Germinal center (tissue), 1 donor: ENCODE measurements at places on chromosomes 3 and 15.
A peak's percentile ranks its signal among the peaks of the same experiment; 100 is the strongest.

GRCh38 chr15:79163395-79163794, 72.8 kb upstream of the RASGRF1 start:
- DNase-seq: no peak

DNA sequence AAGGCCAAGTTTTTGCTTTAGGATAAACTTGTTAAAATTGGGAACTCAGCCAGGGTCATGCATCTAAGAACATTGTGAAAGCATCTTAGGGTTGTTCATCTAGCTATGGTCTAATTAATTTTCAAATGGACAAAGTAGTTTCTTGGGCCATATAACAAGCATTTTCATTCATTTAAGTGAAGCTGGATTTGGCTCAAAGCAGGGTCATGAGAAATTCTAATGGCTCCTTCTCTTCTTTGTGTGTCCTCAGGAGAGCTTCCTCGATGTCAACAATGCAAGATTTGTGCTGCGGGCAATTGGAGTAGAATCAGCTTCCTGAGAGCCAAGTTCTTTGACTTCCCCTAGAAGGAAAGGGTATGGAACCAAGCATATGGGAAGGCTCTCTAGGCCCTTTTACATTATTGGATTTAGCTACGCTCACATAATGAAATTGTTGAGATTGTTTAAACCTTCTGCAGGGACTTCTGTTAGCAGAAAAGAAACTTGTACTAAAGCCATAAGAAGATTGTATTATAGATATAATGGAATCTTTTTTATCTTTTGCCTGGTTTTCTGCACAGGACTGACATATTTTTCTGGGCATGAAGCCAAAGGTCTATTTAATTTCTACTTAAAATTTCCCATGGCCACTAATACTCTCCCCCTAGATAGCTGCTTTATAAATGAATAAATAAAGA, 1.8 kb upstream of the SAMMSON start:
- no peak for DNase-seq

- DNase-seq: no peak
Observed at GRCh38 chr3:81550415-81550814, 211.0 kb downstream of the GBE1 start.

- no peak for DNase-seq
Observed at GRCh38 chr15:96428742-96429141, 98.2 kb downstream of the NR2F2 start.

DNA sequence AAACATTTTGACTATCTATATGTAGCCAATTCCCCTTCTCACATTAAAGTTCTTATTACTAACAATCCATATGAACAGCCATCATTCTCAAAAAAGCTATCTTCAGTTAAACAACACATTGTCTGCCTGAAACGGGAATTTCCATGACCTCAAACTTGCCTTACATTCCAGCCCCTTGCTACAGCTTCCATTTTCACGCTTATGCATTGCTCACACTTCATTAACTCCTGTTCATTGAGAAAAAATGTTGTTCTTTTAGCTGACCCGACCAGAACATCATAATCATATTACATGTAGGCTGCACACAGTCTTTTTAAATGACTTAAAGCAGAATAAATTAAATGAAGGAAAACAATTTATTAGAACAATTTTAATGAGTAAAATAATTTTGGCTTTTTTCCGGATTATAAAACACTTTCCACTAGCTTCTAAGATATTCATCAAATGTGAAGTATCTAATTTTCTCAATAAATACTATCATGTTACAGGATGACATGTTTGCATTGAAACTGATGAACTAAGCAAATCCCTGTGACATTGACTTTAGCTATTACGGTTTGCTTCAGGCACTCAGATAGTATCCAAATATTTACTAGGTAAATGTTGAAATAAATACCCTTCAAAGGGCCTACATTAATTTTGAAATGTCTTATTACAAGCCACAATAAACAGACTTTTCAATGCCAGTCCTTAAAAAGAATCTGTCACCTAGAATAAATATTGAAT, 49.9 kb downstream of the P3H2 start:
- no peak for DNase-seq

- peak; percentile 28 for DNase-seq
Observed at GRCh38 chr3:112303764-112304325, 9.8 kb upstream of the SLC9C1 start.

DNA sequence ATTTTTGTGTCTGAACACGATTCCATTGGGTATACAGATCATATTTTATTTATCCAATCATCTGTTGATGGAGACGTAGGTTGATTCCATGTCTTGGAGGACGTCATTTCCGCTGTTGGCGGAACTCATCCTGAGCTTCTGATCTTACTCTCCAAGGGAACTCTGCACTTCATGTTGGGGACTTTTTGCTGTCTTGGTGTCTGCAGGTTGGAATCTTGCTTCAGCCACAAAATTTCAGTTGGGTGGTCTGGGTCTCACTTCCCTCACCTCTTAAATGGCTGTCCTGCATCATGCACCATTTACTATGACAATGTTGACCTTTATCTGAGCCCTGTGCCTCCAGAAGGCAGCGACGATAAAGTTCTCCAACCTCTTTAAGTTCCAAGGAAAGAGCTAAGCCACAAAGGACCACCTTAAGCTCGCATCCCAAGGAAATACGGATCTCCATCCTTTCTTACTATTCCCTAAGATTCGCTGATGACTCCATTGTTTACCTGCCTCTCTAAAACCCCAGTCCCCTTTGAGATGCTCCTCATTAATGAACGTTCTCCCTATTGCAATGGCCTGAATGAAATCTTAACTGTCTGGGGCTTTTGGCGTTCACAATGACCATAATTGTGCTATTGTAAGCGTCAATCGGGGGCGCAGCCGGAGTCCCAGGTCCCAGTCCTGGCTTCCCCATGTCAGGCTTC, 23.1 kb upstream of the RNU6-1 start:
- peak; percentile 26 for DNase-seq

DNA sequence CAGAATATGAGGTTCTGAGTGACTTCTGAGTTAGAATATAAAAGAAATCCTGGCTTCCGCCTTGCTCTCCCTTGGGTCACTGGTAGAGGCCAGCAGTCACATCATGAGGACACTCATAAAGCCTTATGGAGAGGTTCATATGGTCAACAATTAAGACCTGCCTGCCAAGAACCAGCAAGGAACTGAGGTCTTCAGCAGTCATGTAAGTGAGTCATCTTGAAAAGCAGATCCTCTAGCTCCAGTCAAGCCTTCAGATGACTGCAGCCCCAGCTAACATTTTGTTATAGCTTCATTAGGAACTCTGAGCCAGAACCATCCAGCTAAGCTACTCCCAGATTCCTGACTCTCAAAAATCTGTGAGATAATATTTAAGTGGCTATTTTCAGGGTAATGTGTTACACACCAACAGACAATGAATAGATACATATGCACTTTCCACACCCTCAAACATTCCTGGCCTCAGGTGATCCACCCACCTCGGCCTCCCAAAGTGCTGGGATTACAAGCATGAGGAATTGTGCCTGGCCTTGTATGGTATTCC, 447.2 kb downstream of the SHQ1 start:
- no peak for DNase-seq

DNA sequence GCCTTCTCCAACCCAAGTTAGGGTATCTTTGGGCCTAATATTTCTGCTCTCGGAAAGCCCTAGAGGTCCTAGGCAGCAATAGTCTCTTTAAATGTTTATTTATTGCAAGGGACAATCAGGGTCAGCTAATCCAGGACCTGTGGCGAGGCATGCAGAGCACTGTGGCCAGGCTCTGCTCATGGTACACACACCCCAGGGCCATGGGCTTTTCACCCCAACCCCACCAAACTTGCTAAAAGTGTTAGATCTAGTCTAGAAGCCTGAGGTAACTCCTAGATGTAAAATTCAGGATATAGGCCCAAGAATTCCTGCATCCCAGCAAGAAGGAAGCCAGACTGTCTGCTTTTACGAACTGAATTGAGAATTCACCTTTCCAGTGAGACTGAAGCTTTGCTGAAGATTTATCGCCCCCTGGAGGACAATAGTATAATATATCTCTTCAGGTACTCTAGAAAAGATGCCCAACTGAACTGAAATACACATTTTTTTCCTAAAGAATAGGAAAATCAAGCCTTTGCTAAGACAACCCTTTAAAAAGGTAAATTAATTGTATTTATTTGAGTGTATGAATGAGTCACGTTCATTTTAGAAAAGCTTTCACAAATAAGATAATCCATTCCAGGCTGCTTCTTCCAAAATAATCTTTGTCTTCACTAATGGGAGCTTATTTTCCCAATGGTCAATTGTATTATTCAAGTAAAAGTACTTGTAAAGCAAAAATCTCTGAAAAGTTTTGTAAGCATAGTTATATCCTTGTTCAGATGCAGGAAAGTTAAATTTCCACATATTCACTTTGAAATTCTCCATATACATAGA, 89.8 kb downstream of the LRRC3B start:
- DNase-seq: peak; percentile 7

- DNase-seq: no peak
Observed at GRCh38 chr3:111675846-111676210, 80.7 kb upstream of the ZBED2 start.

GRCh38 chr15:31051496-31052080, 49.9 kb downstream of the TRPM1 start:
- DNase-seq: no peak

- peak; percentile 47 for DNase-seq
Observed at GRCh38 chr3:18758047-18758704, 333.0 kb upstream of the SATB1 start.

- no peak for DNase-seq
Observed at GRCh38 chr15:76982356-76982755, 12.6 kb upstream of the PSTPIP1 start.

GRCh38 chr3:181955566-181955965, 243.8 kb downstream of the SOX2 start:
- no peak for DNase-seq

- no peak for DNase-seq
Observed at GRCh38 chr3:126202276-126202675, 21.9 kb upstream of the ALDH1L1 start.

DNA sequence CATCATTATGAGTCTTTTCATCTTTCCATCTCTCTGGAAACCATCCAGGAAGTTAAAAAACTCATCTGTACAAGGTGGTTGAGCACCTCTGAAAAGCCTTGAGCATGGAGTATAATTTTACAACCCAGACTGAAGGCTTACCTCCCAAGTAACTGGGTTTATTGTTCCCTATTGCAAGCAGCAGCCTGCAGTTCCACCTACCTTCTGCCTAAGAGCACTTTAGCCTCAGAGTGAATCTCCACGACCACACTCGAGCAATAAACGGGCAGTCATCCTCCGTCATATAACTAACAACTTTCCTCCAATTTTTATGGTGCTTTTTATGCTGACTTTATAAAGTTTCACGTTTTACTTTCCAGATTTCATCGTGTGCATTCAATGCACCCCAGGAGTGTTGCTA, 32.8 kb downstream of the OSBPL10 start:
- DNase-seq: no peak

DNA sequence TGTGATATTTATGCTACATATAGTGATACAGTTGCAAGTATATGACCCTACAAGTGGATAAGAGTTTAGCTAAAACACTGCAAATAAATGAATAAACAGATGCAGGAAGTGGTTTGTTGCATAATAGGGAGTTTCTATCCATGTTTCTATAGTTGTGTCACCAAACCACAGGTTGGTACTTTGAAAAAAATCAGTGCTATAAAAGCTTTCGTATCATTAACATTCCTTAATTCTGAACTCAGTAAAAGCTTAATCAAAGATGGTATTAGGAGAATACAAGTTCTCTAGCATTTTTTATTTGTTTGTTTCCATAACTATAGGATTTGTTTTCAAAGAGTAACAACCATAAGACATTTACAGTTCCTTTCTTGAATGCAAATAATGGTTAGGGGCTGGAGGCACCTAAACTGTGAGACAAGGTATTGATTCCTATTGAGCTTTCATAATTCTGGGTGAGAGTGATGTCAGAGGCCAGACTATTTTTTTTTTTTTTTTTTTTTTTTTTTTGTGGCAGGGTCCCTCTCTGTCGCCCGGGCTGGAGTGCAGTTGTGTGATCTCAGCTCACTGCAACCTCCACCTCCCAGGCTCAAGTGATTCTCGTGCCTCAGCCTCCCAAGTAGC, 29.6 kb downstream of the CPOX start:
- DNase-seq: no peak

DNA sequence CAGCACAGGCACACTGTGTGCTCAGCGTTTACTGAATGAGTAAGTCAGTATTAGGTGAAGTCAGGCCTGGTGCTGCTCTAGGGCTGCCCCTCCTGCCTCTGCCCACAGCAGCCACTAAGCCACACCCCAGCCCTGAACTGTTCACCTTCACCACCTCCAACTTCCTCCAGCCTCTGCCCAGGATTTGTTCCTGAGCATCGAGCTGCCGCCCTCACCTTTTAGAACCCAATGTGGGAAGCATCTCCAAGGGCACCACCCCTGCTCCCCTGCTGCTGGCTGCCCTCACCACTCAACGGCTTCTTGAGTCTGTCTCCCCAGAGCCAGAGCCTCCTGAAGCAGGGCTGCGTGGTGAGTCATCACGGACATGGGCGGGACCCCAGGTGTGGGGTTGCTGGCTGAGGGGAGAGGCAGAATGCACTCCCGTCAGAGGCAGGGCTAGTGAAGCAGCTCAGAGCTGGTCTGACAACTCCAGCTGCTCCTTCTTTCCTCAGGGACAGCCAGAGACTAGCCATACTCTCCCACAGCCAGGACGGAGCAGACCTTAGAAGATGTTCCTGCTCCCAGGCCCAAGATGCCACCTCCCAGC, 5.8 kb downstream of the HYAL2 start:
- DNase-seq: no peak

GRCh38 chr3:54596087-54596486, 331.8 kb downstream of the LRTM1 start:
- DNase-seq: no peak

DNA sequence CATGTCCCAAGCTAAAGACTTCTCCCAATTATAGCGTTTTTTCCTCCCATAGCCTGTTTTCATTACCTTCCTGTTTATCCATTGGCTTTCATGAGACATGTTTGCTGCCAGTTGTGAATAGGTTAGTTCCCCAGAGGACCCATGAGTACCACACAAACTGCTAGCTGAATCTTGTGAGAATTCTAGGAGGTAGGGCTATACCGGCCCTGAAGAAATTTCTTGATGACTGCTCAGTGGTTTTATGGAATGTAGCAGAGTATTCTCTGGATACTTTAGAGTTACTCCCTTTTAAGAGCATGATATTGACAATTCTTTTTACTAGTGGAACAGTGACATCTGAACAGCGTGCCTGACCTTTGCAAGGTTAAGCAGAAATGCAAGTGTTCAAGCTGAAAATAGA, 210.4 kb downstream of the MCTP2 start:
- DNase-seq: no peak
